ENCODE measurements at places on chromosomes 2 and 18.

- no peak for DNase-seq
These were observed 27.6 kb downstream of the MLPH start for GRCh38 chr2:237514474-237515130.

GRCh38 chr2:102424754-102425153, 1.8 kb downstream of the IL18RAP start:
- DNase-seq, result no peak

- peak; percentile 76 for DNase-seq
These were observed 29.6 kb downstream of the IGFBP5 start for GRCh38 chr2:216665717-216666116.

DNA sequence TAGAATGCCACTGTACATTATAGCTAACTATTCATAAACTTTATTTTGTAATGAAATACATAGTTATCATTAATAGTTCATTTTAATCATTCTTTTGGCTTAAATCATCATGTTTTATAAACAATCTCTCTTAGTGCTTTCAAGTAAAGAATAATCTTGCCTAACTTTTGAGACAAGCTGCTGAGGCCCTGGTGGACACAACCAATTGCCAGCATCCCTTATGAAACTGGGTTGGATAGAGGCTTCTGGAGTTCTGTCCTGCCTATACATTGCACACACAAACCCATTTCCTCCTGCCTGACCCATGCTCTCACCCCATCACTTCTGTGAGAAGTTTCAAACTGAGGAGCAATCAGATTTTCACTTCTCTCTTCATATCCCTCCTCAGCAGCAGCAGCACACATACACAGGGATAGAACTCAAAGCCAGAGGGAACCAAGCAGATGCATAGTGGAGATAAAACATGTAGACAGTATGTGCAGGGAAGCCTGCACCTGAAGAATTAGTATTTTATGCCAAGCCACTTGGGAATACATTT, 450.0 kb upstream of the SLC14A2 start:
- DNase-seq, result no peak

DNA sequence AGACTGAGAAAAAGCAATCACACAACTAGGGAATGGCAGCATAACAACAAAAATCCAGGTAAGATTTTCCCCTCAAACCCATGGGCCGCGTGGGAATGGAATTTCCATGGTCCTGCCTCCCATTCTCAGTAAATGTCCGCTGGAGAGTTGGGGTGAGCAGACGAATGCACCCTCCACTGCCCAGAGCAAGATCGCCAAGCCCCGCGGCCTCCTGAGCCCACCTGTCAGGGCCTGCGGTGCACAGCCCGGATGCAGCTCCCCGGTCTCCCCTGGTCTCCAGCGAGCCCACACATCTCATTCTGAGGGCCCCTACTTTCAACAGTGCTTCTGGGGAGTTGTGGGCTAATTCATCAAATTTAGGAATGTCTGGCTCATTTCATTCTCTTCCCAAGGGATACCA, 327.4 kb upstream of the HS6ST1 start:
- DNase-seq, result no peak

DNA sequence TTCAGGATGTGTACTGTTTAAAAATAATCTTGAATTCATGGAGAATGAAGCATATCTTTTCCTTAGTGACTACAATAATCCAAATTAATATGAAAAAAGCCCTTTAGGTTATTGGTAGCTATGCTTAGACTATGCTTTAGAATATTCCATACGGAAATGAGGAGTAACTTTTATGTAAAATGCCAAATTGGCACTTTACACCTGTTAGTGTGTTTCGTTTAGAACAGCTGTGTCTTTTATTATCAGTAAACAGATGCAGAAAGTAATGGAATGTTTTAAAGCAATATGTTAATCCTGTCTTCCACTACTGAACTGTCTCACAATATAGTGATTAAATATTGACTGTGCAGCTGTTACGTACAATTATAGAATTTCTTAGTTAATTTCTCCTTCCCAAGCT, 129.6 kb downstream of the PMS1 start:
- DNase-seq, result no peak

GRCh38 chr2:21498016-21498415, 374.2 kb downstream of the TDRD15 start:
- DNase-seq, result no peak

- DNase-seq, result no peak
These were observed 185.9 kb downstream of the PDE1A start for GRCh38 chr2:182240862-182241371.

DNA sequence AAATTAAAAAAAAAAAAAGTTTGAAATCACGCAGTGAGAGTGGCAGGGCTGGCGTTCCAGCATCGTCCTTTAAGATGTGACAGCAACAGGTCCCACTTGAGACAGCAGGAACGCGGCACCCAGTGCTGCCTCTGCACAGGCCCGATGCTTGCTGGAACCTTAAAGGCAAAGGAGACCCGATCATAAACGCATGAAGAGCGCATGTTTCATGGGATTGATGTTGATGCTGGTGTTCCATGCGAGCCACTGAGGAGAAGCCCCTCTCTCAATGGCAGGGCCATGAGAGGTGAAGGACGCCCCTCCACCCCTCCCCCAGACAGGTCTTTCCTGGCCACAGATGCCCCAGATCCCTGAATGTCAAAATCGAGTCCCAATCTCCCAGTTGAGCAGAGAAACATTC, 17.9 kb upstream of the ALPI start:
- no peak for DNase-seq

- DNase-seq, result no peak
These were observed 589.6 kb upstream of the FAM98A start for GRCh38 chr2:34188464-34189303.

DNA sequence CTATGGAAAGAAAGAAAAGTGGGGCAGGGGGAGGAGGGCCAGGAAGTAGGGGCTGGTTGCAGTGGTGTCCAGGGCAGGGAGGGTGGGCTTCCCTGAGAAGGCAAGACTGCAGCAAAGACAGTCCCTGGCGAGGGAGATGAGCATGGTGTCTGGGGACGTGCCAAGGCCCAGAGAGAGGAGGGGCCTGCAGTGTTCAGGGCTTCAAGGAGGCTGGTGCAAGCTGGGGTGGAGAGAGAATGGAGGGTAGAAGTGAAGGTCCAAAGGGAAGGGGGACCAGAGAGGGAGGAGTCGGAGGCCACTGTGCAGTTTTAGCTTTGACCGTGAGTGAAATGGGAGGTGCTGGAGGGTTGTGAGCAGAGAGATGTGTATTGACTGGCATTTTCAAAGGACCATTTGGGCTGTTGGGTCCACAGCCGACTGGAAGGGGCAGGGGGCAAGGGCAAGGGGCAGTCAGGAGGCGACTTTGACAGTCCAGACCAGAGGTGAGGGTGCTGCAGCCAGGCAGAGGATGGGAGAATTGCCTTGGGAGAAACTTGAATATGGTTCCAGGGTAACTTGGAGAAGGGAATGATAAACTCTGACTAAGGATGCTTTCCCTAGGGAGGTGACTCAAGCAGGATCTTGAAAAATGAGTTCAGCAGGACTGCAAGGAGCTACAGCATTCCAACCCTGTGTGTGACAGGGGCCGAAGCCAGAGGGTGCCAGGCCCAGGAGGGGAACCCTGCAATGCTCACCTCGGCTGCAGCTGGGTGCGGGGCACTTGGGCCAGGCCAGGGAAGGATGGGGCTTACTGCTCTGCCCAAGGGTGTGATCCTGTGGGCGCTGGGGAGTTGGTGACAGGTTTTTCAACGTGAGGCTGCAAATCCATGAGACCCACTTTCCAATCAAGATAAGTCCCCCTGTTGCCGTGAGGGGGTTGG, 177.1 kb upstream of the HAAO start:
- no peak for DNase-seq

- DNase-seq, result no peak
These were observed 923 bp downstream of the AMER3 start for GRCh38 chr2:130756053-130756873.

DNA sequence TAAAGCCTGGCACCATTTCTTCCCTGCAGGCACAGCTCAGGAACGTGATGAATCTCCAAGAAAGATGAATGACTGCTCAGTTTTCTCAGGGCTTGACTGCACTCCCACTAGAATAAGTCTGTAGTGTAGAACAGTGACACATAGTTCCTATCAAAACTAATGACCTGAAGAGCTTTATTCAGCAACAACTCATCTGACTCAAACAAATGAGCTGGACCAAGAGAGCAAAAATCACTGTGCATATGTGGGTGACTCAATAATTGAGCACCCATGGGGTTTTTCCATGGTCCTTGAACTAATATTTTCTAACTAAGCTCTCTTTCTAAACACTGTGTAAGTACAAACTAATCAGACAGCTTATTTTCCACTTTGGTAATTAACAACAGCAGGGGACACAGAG, 61.1 kb upstream of the XDH start:
- no peak for DNase-seq

All from RWPE2 (cell line).